ENCODE measurements at places on chromosomes 13 and 19.

- no peak for DNase-seq
These were observed at the start of gene EDNRB for GRCh38 chr13:77918391-77919245. Gene EDNRB (minus strand): TSS chr13:77918831. CDS start chr13:77918573, 258 bp downstream.

- DNase-seq: no peak
These were observed 79.2 kb downstream of the SLAIN1 start for GRCh38 chr13:77776704-77777103.

DNA sequence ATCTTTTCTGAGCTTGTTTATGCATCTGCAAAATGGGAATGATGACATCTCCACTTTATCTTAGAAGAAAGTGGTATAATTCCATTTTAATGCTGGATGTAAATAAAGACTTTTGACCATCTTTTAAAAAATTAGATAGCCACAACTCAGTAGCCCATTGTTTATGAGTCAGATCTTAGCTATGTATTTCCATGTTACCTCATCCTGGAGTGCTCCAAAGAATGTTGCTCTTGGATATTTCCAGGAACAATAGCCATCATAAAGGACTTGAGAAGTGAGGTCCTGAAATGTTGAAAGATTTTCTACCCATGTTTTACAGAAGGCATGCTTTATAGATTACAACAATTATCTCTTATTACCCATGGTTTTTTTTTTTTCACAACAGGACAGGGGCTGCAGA, 229.3 kb upstream of the EDNRB start:
- DNase-seq: no peak

- no peak for DNase-seq
These were observed 15.0 kb upstream of the NAXD start for GRCh38 chr13:110600261-110600819.

GRCh38 chr19:51119611-51120010, 5.1 kb upstream of the SIGLEC9 start:
- DNase-seq: no peak

- DNase-seq: no peak
These were observed 199.4 kb downstream of the USP12 start for GRCh38 chr13:26971990-26972887.

GRCh38 chr19:13833330-13834243, 38.3 kb downstream of the ZSWIM4 start:
- peak; percentile 98 for DNase-seq

GRCh38 chr13:77360032-77360685, 33.3 kb upstream of the MYCBP2 start:
- no peak for DNase-seq

GRCh38 chr19:4328243-4328990, 10.2 kb downstream of the STAP2 start:
- DNase-seq: peak; percentile 94

DNA sequence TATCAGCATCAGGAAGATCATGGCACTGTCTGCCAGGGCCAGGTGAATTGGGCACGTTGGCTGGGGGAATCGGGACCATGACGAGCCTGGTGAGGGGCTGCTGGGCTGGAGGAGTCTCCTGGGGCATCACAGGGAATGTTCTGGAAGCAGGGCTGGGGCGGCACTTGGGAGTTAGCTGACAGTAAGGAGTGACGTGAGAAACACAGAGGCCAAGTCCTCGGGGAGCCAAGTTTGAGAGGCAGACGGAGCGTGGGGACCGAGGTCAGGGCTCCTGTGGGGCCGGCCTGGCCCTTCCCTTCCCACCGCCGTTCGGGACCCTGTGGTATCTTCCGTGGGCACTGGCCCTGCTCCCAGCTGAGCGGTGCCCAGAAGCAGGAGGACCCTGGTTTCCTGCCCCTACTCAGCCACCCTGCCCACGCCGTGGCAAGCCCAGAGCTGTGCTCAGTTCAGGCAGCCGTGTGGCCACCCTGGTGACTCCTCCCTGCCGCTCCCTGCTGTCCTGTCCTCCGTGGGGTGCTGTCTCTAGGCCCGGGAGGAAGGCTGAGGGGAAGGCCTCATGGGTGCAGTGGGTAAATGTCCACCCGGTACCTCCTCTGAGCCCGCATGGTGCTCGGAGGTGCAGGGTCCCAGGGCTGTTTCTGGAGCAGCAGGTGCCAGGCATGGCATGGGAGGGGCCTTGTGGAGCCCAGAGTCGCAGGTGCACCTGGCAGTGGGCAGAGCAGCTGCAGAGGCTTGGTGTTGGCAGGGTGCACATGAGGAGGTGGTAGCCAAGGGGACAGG, 25.2 kb downstream of the CRTC1 start:
- no peak for DNase-seq

DNA sequence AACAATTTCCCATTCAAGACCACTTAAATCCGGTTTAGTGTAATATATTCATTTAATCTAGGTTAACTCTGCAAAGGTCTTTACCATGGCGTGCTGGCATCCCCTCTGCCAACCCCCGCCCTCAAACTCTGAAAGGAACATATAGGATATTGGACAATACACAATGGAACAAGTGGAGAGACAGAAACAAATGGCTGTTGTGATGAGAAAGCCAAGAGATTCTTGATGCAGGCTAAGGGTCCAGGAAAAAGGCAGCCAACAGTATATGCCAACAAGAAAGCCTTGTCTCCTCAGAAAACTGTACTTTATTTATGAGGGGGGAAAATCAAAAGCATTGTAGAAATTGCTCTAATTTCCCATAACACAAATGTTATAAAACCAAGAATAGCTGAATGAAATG, 407.3 kb upstream of the SGCG start:
- no peak for DNase-seq

DNA sequence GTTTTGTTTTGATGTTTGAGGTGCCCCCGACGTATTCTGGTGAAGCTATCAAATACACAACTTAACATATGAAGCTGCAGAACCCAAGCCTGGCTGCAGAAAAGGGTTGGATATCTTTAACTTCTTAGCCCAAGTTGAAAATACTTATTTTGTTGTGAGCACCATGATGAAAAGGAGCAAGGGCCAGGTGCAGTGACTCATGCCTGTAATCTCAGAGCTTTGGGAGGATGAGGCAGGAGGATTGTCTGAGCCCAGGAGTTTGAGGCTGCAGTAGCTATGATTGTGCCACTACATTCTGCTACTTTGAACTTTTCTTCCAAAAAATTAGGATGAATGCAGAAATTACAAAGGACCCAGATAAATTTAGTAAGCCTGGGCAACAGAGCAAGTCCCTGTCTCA, 44.1 kb upstream of the UBE2L5 start:
- no peak for DNase-seq

- DNase-seq: no peak
These were observed 1456.7 kb upstream of the MIR17HG start for GRCh38 chr13:89890806-89891205.

- no peak for DNase-seq
These were observed 201.7 kb downstream of the SPRY2 start for GRCh38 chr13:80139196-80139595.

- DNase-seq: no peak
These were observed 20.4 kb upstream of the FAM216B start for GRCh38 chr13:42760951-42761350.

DNA sequence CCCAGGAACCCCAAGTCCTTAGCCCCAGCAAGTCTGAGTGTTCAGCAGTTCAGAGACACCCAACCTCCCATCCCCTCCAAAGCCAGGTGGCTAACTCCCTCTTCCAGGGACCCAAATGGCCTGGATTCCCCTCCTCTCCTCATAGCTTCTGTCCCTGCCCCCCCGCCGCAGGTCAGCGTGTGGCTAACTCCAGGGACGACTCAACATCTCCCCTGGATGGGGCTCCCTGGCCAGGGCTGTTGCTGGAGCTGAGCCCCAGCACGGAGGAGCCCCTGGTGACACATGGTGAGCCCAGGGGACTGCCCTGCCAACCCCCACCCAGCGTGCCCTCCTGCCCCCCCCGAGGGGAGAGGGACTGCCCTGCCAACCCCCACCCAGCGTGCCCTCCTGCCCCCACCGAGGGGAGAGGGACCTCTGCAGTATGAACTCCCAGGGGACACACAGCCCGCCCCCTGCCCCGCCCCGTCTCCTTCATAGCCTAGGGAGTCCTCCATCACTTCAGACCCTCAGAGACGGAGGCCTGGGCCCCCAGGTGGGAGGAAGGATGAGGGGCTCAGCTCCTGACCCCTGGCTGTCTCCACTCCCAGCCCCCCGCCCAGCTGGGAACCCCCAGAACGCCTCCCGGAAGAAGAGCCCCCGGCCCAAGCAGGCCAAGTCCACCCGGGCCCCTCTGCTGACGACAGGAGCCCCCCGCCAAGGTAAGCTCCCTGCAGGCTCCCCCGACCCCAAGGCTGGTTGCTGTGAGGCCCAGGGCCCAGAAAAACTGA, 1.7 kb downstream of the SSC5D start:
- no peak for DNase-seq

GRCh38 chr13:101757446-101758039, 305.1 kb downstream of the ITGBL1 start:
- DNase-seq: peak; percentile 13

DNA sequence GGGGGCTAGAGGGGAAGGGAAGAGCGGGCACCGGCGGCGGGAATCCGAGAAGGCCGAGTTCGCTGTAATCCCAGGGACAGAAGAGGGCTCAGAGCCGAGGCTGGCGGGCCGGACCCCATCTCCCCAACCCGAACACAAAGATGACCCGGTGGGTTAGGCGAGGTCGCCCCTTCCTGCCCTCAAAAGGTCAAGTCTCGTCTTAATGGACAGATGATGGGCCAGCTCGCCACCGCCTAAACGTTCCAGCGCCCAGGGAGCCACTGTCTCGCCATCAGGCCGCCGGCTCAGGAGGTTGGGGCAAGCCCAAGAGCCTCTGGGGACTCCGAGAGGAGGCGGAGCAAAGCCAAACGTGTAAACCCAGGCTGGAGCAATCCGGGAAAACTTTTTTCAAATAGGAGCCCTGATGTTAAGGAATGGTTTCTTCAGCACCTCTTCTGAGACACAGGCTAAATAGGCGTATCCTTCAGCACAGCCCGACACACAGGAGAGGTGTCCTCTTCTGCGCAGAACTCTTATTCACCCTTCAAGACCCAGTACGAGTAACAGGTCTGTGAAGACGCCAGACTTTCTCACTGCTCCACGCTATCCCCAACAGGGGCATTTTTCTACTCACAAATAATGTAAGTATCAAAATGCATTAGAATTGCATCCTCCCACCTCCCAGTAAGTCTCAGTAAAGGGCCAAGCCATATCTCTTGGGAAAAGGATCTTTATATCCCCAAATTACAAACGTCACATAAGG, 6.3 kb upstream of the POU4F1 start:
- no peak for DNase-seq

DNA sequence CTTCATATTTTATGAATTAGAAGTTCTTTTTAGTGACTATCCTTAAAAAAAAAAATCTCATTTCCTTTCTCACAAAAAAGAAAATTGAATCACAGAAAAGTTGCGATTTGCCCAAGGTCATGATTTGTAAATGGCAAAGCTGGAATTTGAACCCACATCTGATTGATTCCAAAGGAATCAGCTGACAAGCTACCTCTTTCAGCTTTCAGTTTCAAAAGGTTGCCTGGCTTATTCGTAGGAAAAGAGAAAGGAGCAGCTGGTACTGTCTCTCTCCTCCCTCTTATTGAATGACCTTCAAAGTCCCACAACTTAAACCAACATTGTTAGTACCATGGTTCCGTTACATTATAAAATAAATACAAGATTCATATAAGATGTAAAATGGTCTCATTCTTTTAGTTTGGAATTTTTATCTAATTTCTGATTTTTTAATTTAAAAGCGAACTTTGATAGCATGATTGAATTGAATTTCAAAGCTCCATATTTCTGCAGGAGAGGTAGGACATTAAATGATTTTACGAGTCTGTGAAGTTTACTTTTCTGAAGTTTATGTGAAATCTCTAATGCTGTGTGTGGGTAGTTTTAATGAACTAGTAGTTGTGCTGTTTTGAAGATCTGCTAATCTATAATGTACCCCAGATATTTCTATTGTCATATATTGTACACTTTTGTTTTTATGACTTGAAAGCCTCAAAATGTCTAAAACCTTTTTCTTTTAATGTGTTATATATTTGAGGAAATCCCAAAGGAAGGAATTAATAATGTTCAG, 18.5 kb upstream of the KCTD4 start:
- no peak for DNase-seq

GRCh38 chr13:45441633-45442032, 23.1 kb upstream of the COG3 start:
- DNase-seq: peak; percentile 30

GRCh38 chr13:73547239-73547638, 488.4 kb downstream of the KLF5 start:
- no peak for DNase-seq

GRCh38 chr19:27792576-27793127, 1420.3 kb downstream of the UQCRFS1 start:
- DNase-seq: no peak

DNA sequence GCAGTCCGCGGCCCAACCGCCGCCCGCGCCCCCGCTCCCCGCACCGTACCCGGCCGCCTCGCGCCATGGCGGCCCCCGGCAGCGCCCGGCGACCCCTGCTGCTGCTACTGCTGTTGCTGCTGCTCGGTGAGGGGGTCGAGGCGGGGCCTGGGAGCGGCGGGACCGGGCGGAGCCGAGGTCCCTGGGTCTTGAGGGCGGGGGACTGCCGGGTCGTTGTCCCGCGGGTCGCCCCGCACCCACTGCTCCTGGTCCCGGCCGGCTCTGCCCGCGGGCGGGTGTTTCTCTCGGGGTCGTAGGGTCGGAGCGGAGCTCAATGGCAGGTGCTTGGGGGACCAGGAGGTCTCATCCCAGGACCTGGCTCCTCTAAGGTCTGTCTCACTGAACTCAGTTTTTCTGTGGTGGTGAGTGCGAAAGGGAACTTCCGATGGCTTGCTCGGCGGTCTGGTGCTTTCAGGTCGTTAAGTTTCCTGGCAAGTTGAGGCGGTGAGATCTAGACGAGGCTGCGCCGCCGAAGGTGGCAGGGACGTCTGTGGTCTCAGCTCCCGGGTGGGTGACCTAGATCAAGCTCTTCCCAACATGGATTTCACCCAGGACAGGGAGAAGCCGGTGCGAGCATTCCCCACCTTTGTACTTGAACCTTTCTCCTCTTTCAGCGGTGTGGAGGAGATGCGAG, 467 bp downstream of the LAMP1 start:
- no peak for DNase-seq

GRCh38 chr13:80199585-80200292, 141.2 kb downstream of the SPRY2 start:
- no peak for DNase-seq
